NCI-H187 (cell line): ENCODE measurements at places on chromosomes 2 and 18.

DNA sequence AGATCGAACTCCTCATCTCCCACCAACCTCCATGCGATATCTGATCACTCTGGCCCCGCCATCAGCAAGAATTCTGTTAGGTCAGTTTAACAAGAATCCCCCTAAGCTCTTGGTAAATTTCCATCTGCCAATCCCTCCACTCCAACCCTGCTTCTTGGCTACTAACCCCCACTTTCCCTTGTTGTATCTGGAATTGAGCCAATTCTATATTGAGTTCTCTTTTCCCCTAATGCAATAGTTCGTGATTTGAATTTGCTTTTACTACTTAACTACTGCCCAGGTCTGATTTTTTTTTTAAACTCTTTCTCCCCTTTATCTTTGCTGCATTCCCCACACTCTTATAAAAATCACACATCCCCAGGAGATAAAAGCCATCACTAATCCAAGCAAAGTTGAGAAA lies 159.3 kb upstream of the STK17B start:
- no peak for DNase-seq

DNA sequence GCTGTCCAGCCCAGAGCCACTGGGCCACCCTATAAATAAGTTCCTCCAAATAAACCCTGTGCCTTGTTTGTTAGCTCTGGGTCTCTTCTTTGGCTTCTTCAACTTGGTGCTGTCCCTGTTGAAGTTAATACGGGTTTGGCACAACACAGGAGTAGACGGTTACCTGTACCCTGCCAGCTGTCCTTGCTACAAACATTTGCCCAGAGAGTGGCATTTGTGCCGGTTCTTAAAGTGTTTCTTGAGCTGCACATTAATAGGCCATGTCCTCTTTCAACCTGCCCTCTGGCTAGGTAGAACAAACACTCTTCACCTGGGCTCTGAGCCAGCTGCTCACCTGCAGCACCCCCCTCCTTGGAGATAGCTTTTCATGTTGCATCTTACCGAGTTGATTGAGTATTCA lies 139.2 kb downstream of the NEDD4L start:
- peak; percentile 85 for DNase-seq

- no peak for DNase-seq
Observed at GRCh38 chr2:8312861-8313830, 368.7 kb upstream of the ID2 start.

- no peak for DNase-seq
Observed at GRCh38 chr2:43100883-43101662, 125.3 kb downstream of the ZFP36L2 start.

DNA sequence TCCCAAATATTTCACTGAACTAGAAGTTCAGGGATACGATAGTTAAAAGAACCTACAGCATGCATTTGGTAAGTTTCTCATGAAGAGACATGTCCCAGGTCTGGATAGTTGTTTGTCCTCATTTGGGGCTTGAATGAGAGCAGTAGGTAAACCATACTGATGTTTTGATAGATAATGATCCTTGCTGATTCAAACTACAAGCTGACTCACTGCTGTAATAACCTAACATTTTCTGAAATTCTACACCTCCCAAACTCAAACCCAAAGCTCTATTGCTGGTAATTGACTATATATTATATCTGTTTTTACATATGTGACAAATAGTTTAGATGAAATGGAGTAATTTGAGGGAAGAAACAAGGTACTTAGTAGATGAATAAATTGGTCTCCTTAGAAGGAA lies 154.1 kb upstream of the BOD1L2 start:
- DNase-seq = no peak
